Activated naive CD4-positive, alpha-beta T cell (primary cell): ENCODE measurements at places on chromosomes 12 and 14.

- DNase-seq: no peak
Observed at GRCh38 chr14:92665661-92666110, 82.7 kb downstream of the LGMN start.

- DNase-seq: no peak
Observed at GRCh38 chr14:102094101-102094500, 7.3 kb upstream of the HSP90AA1 start.

GRCh38 chr12:85424581-85425348 lies 144.7 kb downstream of the ALX1 start:
- no peak for DNase-seq

DNA sequence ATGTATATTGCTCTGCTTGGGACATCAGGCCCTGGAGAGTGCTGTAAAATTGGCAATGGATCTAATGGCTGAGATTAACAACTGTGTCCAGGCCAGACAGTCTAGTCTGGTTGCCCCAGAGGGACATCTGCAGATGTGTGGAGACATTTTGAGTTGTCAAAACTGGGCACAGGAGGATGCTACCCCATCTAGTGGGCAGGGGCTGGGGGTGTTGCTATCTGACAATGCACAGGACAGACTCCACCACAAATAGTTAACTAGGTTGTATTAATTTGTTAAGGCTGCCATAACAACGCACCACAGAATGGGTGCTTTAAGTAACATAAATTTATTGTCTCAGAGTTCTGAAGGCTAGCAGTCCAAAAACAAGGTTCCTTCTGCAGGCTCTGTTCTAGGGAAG lies 302.5 kb upstream of the AMIGO2 start:
- DNase-seq: no peak

- DNase-seq: no peak
Observed at GRCh38 chr12:119687406-119687805, 19.5 kb downstream of the PRKAB1 start.

DNA sequence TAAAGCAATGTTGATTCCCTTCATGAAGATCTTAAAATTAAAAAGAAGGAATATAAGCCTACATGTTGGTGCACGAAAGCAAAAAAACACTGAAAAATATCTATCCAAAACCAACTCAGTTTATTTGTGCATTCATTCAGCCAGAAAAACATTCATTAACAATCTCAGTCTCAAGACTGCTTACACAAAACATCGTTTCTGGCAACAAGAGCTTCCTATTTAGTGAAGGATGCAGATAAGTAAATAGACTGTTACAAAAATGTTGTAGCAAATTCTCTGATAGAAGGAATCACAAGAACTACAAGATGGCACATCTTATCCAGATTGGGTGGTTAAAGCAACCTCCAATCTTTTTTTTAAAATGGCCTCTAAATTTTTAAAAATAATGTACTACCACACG lies 69.7 kb upstream of the DCN start:
- no peak for DNase-seq

- no peak for DNase-seq
Observed at GRCh38 chr14:80663541-80663940, 278.0 kb downstream of the CEP128 start.

DNA sequence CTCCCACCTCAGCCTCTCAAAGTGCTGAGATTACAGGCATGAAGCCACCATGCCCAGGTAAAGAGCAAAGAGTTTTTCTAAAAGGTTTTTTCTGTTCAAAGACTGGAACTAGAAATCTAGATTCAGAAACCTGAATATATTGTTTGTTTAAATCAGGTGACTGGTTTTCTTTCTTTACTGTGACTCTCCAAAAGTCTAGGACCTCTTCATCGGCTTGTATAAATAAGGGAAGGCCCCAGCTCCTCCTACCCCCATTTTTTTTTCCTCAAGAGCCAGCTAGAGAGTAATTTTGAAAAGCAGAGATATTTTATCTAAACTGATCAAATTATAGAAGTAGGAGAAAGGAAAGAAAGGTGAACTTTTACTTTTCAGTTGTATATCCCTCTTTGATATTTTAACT lies 48.0 kb downstream of the TMEM116 start:
- DNase-seq: no peak

DNA sequence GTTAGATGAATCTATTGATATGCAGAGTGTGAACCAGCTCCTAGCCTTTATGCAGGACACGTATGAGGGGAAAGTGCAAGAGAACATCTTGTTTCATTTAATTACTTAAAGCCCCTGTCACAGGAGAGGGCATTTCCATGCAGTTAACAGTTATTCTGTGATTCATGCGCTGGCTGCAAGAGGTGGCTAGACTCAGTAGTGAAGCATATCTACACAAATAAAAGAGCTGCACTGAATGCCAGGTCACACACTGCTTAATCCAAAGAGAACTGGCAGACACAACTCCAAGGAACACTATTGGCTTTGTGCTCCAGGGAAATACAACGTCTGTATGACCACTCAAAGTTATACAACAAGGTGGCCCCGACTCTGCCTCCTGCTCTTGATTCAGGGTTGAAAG lies 394.1 kb downstream of the C12orf75 start:
- no peak for DNase-seq
